ENCODE measurements at places on chromosomes 1 and 21. TPM values are rescaled to one million over a fixed set of nuclear protein-coding genes. Genes with fewer than 3 reads are reported as not detected.
A peak's percentile ranks its signal among the peaks of the same experiment; 100 is the strongest.

GRCh38 chr1:175794586-175794985, 51.2 kb upstream of the TNR start:
- H3K36me3 ChIP-seq: no peaks in the 10 kb centered on the region
- H3K4me3 ChIP-seq: no peak overlapping the region
- H3K27ac ChIP-seq: no peak overlapping the region
- no peaks in the 10 kb centered on the region for H3K4me1 ChIP-seq

TNFAIP8L2 gene
- 0.72 TPM for total RNA-seq

- H3K27ac ChIP-seq: no peak overlapping the region
- H3K27me3 ChIP-seq: no peaks in the 10 kb centered on the region
- no peak overlapping the region for H3K4me3 ChIP-seq
- no peaks in the 10 kb centered on the region for H3K36me3 ChIP-seq
Observed at GRCh38 chr1:2180297-2181245, 14.0 kb downstream of the FAAP20 start.

GRCh38 chr21:40054403-40054802, 187.2 kb downstream of the PCP4 start:
- H3K36me3 ChIP-seq: no peaks in the 10 kb centered on the region
- DNase-seq: peak; percentile 75
- no peak overlapping the region for H3K27ac ChIP-seq

DNA sequence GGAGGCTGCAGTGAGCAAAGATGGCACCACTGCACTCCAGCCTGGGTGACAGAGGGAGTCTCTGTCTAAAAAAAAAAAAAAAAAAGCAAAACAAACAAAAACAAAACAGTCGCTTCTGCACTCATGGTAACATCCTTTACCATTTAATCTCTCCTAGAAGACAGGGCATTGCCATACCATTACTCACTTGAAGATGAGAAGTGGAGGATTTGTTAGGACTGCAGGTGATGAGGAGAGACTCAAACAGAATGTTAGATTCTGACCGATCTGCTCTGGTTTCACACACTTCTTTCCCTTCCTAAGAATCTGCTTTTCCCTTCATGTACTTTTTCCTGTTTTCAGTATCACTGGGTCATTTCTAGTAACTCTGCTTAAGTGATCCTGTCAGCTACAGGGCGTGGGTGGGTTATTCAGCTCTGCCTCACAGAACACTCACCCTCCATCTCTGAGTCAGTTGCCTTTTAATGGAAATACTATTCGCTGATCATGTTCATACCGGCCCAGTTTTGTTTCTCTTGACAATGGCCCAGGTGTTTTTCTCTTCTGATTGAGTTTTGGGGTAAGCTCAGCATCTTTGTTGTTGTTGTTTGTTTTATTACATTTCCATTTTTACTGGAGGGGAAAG, 148.0 kb upstream of the ERG start:
- no peaks in the 10 kb centered on the region for H3K27me3 ChIP-seq
- H3K4me1 ChIP-seq: no peaks in the 10 kb centered on the region

All from colonic mucosa (tissue), 4 donors.